ENCODE measurements at places on chromosomes 1 and 21.

DNA sequence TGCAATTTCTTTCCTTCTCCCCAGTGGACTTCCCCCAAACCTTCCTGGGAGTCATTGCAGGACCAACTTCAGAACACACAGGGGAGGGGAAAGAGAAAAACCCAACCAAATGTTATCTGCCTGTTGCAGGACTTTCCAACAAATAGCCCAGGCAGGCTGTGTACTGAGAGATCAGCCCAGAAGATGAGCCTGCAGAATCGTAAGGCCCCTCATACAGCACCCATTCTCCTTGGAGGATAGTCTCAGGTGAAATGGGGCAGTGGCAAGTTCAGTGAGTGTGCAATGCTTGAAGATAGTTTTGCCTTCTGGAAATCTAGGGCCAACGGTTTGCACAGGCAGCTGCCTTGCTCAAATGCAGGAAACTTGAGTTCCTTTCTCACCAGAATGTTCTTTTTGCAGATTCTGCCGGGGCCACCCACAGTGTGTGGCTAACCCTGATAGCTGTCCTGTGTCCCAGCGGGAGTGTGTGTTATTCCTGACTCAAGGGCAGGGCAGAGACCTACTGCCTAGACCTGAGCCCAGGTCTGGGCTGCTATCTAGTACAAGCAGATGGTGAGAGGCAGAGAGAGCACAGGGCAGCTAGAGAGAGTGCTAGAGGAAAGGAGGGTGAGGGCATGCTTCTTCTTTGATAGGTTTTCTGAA lies 48.8 kb downstream of the GADD45A start:
- ATAC-seq, result no peak

DNA sequence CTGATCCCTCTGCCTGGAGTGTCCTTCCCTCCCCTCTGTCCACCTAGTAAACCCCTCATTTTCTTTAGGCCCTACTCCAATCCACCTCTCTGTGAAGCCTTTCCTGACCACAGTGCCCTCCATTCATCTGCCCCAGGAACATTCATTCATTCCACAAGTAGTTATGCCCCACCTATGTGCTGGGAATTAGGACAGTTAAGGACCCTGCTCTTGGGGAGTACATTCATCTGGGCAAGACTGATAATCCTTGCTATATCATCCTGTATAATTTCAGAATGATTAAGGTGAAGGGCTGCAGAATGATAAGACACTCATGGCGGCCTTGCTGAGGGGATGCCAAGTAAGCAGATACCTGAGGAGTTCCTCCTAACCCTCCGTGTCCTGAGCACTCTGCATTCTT lies 10.3 kb upstream of the FAM20B start:
- ATAC-seq, result no peak

DNA sequence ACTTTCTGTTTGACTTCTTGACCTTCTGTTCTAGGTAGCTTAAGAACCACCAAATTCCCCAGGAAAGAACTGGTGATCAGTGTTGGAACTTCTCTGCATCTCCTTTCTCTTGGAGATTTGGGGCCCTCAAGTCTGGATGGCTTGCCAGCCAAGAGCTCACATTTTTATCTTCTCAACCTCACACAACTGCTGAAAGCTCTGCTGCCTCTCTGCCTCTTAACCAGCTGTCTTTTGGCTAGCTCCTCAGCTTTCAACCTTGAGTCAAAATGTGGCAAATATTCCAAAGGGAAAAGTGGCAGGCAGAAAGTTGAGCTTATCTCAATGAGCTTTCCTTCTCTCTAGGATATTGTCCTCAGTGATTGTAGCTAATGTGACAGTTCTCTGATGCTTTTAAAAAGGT lies 89.2 kb upstream of the CCDC190 start:
- no peak for ATAC-seq

DNA sequence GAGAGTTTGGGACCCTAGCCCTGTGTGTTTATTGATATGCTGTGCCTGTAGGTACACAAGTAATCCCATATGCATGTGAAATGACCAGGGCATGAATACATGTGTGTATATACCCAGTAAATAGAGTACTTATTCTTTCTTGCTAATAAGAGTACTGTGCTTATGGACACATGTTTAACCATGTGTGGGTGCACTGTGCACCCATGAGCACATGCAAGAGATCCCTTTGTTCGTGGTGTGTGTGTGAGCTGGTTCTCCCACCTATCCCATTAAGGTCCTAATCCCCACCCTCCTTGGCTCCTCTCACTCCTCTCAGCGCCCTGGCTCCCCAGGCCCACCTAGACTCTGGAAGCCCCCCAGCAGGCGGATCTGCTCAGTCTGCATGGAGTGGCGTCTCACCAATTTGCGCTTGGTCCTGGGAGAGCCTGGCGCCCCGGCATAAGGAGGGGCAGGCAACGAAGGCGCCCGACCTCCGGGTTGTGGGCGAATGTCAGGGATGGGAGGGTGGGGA lies 2.2 kb upstream of the LIX1L start:
- no peak for ATAC-seq

DNA sequence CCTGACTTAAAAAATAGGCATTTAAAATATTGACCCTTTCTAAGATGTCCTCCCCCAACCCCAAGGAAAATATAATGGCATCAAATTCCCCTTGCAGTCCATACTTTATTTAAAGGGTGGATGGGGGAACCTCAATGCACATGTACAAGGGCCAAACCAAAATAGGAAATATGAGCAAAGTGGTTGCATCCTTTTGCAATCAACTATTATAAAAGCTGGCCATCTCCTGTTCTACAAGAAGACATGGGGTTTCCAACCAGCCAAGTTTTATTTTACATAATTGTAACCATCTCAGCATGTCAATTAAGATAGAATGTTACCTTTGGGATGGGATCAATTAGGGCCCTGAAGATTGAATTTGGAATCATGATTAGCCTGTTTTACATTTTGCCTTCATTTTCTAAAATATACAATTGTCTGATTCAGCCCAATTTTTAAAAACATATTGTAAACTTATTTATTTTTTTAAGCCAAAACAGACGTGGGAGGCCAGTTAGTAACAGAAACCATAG lies 146.7 kb upstream of the NFIA start:
- no peak for ATAC-seq

DNA sequence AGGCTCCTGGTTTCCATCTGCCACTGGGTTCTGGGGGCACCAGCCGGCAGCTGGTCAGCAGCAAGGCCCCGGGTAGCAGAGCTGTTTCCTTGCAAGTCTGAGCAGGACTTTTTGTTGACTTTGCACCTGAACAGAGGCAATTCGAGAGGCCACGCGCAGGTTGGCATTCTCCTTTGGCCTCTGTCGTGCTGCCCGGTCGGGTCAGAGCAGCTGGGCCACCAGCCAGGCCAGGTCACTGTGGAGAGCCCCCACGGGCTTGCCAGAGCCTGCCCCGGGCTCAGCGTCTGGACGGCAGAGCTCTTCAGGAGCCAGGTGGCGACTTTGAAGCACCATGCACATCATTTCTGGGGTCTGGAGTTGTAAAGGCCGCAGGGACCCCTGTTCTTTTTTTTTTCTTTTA lies 28.4 kb upstream of the TMEM52 start:
- ATAC-seq, result no peak

- ATAC-seq, result peak; percentile 25
Observed at GRCh38 chr1:6180707-6181311, 688 bp upstream of the CHD5 start.

- ATAC-seq, result no peak
Observed at GRCh38 chr21:25979845-25980616, 190.5 kb downstream of the APP start.

- no peak for ATAC-seq
Observed at GRCh38 chr1:88401313-88401712, 282.8 kb upstream of the PKN2 start.

GRCh38 chr1:34710812-34711211 lies 44.0 kb upstream of the GJB5 start:
- ATAC-seq, result no peak

DNA sequence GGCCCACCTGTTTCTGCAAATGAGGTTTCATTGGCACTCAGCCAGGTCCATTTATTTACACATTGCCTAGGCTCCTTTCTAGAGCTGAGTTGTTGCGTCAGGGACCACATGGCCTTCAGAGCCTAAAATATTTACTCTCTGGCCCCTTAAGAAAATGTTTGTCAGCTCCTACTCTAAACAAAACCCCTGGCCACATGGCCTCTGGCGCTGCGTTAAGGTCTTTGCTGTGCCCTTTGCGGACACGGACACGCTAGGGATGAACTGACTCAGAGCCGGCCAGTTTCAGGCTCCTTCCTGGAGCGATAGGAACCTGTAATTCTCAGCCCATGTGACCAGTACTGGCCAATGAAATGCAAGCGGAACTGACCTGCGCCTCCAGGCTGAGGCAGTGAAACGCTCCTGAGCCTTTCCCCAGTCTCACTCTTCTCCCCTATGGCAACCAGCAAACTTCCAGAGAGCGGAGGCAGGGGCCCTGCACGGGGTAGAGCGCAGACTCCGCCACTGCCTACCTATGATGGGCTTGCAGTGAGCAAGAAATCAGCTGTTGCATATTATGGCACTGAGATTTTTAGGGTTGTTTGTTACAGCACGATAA lies 160.3 kb downstream of the ETS2 start:
- no peak for ATAC-seq

- ATAC-seq, result no peak
Observed at GRCh38 chr1:101728029-101728428, 268.7 kb downstream of the OLFM3 start.

- ATAC-seq, result no peak
Observed at GRCh38 chr1:63198871-63199394, 123.4 kb upstream of the FOXD3 start.

- ATAC-seq, result no peak
Observed at GRCh38 chr1:55927702-55928290, 651.6 kb downstream of the PLPP3 start.

DNA sequence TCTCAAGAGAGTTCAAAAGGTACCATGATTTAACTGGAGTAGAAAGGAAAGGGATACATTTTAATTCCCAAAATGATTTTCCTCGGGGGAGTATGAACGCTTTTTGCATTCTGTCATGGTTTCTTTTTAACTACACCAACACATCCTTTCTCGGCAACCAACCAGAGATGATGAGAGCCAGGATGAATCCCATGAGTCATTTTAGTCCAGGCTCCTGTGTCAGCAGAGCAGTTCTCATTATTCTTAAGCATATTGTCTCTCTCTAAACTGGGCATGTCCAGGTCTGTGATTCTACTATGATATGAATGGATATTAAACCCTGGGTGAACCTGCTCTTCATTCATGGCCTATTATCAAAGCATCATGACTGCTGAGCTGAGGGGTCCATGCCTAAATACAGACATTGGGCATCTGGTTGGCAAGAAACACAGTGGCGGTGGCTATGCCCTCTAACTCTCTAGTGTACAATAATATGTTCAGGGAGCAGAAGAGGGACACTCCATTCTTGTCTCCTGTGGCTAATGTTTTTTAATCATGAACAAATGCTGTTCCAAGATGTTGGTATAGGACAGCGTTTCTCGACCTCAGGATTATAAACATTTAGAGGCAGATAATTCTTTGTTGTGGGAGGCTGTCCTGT lies 124.3 kb upstream of the ESRRG start:
- no peak for ATAC-seq

DNA sequence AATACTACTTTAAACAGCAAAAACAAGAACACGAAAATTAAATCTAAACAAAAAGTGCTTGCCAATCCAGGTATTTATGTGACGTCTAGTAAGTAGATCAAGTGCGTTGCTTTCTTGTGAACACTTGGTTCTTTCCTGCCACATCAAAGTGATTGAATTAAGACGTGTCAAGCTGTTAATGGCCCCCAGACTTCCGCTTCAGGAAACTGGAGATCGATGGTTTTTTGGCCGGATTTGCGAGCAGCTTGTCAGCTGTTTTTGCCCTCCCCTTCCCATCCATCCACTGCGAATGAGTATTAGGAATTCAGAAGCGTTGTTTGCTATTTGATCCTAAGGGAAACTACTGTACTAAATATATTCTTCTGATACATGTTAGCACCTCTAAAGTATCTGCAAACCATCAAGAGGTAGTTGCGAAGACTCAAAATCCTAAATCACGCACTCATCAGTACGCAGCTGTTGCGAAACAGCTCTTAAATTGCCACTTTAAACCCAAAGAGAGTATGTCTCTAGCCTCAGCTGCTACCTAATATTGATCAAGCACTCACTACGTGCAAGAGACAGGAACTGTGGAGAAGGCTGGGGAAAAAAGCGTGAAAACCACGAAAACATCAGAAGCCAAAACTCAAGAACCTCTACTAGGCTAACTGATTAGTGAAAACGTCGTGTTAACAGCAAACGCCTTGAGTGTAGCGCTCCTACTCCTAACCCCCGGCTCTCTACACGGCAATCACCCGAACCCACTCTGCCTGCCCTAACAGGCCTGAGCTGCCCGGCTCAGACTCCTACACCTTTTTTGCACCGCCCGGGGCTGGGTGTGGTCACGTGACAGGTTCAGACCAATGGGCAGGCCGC lies 473 bp upstream of the BRDT start:
- peak; percentile 20 for ATAC-seq

Data from stimulated activated memory B cell treated with anti-CD40 and anti-IgM and Interleukin-4, amounts not matched to agents 10 μg/mL and 1 μg/mL and 100 μg/mL, for 72 hours (primary cell).